ENCODE measurements at places on chromosomes 16 and 17. TPM values are rescaled to one million over a fixed set of nuclear protein-coding genes. Genes with fewer than 3 reads are reported as not detected.

- peak; percentile 2 for DNase-seq
These were observed 82.8 kb downstream of the TBC1D16 start for GRCh38 chr17:79952901-79953300.

The WSCD1 gene
- 6.4 TPM for total RNA-seq

GRCh38 chr16:2210009-2210332 is 692 bp downstream of the BRICD5 start:
- no peak for DNase-seq

GRCh38 chr16:50570354-50570753 is 22.2 kb downstream of the NKD1 start:
- DNase-seq: no peak

GRCh38 chr16:10694830-10695229 is at the start of gene TEKT5:
TEKT5 (minus strand) TSS chr16:10694930; CDS start chr16:10694873, 57 bp downstream.
- DNase-seq: no peak

GRCh38 chr17:14559264-14560119 is 258.6 kb downstream of the HS3ST3B1 start:
- no peak for DNase-seq
